ENCODE measurements at places on chromosomes 5 and 9.

DNA sequence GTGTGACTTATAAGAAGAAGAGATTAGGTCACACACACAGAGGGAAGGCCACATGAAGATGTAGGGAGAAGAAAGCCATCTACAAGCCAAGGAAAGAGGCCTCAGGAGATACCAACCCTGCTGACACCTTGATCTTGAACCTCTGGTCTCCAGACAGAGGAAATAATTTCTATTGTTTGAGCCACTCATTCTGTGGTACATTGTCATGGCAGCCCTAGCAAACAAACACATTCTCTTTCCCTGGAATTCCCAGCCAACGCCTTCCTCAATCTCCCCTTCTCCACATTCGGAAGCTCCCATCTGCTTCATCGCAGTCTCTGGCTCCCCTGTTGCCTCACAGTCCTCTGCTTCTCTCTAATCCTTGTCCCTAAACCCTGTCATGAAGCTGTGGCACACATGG, 16.7 kb downstream of the PTGS1 start:
- DNase-seq: no peak

DNA sequence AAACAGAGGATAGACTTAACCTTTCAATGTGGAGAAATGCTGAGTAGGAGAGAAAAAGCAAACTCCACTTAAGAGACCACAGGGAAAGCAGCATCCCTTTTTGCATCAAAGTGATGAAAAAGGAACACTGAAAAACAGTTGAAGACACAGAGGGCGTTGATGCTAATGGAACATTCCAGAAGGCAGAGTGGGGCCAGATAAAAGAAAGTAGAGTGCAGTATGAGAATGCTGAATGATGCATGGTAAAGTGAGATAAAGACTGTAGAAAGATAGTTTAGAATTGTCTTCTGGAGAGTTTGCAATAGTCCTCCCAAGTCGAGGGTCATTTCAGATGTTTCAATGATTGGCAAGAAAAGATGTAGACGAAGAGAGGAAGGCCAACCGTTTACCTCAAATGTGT, 574.3 kb downstream of the PRR16 start:
- DNase-seq: no peak

GRCh38 chr5:160938532-160938931, 86.5 kb upstream of the ATP10B start:
- no peak for DNase-seq

DNA sequence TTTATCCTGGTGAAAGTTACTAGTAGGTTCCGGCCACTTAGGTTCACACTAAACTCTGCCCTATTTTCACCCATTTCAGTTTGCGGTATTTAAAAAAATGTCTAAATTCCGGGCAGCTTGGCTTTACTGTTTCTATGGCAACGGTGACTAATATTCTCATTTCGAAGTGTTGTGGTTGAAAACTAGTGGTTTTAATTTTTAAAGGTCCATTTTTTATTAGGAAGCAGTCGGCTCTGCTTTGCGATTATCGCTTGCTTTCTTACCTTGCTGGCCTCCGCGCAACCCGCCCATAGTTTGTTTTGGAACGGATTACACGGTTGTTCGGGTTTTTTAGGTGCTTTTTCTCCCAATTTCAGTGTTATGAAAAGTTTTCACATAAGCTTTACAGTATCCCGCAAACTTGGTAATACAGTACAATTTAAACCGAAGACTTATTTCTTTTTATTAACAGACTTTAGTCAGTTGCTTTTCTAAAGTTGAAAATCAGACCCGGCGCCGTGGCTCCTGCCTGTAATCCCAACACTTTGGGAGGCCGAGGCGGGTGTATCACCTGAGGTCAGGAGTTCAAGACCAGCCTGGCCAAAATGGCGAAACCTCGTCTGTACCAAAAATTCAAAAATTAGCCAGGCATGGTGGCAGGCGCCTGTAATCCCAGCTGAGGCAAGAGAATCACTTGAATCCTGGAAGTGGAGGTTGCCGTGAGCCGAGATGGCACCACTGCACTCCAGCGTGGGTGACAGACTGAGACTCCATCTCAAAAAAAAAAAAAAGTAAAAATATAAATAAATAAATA, 1.6 kb downstream of the KDM4C start:
- DNase-seq: peak; percentile 24

DNA sequence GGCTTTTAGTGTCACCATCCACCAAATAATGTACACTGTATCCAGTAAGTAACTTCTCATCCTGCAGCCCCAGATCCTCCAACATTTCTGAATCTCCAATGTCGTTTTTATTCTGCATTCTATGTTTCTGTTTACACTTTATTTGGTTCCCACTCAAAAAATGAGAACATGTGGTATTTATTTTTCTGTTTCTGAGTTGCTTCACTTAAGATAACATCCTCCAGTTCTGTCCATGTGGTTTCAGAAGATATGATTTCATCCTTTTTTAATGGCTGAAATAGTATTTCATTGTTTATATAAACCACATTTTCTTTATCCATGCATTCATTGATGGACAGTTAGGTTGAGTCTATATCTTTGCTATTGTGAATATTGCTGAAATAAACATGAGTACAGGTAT, 677.3 kb upstream of the FTMT start:
- no peak for DNase-seq

DNA sequence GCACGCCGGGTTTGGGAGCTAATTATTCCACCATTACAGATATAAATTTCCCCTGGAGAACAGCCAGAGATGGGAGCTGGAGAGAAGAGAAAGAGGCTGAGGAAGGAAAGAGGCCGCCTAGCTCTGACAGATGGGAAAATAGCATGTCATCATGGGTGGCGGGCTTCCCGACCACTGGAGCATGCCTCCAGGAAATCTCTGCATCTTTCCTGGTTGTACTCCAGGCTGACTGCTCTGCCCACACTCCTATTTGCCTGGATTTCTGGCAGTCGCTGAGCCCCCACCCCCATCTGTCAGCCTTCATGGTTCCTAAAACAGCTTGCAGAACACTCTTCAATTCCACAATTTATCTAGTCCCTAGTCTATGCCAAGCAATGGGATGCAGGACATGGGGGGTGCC, 14.3 kb upstream of the GABRP start:
- DNase-seq: no peak

GRCh38 chr9:95137587-95138145, 179.8 kb downstream of the FANCC start:
- no peak for DNase-seq

- DNase-seq: no peak
Observed at GRCh38 chr9:86741311-86742208, 205.7 kb downstream of the GAS1 start.

DNA sequence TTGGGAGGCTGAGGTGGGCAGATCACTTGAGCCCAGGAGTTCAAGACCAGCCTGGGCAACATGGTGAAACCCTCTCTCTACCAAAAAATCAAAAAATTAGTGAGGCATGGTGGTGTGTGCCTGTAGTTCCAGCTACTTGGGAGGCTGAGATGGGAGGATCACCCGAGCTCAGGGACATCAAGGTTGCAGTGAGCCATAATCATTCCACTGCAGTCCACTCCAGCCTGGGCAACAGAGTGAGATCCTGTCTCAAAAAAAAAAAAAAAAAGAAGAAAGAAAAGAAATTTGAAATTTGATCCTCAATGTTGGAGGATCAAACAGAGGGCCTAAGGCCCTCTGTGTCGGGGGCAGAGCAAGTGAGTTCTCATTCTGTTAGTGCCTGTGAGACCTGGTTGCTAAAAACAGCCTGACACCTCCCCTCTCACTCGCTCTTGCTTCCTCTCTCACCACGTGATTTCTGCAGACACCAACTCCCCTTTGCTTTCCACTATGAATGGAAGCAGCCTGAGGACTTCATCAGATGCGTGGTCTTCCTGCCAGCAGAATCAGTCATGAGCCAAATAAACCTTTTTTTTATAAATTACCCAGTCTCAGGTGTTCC, 8.4 kb upstream of the GOLPH3 start:
- DNase-seq: no peak
